ENCODE measurements at places on chromosomes 4 and X.
A peak's percentile ranks its signal among the peaks of the same experiment; 100 is the strongest.

DNA sequence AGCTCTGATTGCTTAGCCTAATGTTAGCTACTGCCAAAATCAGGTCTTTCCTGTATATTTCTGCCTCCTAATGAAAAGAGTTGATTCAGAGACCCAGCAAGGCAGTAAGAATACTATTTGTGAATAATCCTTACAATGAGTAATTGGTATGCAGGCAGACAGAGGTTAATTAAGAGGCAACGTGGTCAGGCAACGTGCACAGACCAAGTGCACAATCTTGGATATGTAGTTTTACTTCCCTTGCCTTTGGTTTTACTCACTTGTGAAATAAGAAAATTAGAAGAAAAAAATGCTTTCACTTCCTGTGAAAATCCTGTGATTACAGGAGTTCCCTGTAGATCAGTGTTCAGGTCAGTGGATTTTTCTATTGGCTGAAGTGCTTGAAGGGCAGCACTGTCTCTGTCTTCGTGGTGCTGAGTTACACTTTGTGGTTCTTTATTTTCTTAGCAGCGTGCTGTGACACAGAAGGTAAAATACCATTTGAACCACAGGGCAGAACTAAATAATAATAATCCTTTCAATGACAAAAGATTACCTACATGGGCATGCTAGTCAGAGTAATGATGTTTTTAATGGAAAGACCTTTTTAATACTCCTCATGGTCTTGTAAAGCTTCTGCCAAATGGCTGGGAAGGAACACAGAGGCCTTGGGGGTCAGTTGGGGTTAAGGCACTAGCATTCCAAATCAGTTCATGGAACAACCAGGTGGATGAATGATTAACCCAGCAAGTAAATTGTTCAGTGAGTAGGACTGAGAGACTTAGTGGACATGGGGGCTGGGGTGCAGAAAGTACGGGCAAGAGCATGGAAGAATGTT is 430.9 kb downstream of the MAPK10 start:
- no peak for DNase-seq

DNA sequence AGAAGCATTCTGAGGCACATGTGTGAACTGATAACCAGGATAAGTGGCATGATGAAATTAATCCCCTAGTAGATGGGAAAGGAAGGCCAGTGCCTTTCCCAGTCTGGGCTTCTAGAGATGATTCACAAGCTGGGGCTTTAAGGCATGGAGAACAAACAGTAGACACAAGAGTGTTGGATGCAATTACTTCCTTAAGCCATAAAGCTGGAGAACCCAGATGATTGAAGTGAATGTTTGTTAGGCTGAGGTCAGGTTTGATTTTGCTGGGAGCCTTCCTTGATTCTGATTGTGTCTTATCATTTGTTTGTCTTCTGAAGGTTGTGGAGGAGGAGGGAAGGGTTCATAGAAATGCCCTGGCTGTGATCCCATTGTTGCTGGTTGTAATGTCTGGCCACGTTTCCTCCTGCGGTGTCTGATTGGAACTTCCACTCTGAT is 125.2 kb downstream of the NHS start:
- no peak for DNase-seq

- DNase-seq, result no peak
These were observed 98.9 kb upstream of the PDLIM3 start for GRCh38 chr4:185634066-185634652.

DNA sequence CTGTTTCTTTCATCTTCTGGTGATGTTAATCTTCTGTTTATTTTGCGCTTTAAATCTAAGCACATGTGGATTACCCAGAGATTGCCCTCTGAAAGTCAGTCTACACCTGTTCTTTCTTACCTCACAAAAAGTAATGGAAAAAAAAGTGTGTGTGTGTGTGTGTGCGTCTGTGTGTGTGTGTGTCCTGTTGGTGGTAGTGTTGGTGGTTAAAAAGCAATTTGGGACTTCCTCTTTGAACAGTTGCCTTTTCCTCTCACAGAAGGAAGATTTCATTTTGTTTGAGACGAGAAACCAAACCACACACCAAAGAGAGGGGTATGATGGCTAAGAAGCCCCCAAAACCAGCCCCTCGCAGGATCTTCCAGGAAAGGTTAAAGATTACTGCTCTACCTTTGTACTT is at the start of gene STAP1:
Gene STAP1, plus strand, starts transcription at position 235 of the 400 bp plus-strand sequence. Its CDS starts 83 bp downstream, at position 318.
- DNase-seq, result no peak

- no peak for DNase-seq
These were observed 185.6 kb downstream of the ADAMTS3 start for GRCh38 chr4:72383439-72383838.

DNA sequence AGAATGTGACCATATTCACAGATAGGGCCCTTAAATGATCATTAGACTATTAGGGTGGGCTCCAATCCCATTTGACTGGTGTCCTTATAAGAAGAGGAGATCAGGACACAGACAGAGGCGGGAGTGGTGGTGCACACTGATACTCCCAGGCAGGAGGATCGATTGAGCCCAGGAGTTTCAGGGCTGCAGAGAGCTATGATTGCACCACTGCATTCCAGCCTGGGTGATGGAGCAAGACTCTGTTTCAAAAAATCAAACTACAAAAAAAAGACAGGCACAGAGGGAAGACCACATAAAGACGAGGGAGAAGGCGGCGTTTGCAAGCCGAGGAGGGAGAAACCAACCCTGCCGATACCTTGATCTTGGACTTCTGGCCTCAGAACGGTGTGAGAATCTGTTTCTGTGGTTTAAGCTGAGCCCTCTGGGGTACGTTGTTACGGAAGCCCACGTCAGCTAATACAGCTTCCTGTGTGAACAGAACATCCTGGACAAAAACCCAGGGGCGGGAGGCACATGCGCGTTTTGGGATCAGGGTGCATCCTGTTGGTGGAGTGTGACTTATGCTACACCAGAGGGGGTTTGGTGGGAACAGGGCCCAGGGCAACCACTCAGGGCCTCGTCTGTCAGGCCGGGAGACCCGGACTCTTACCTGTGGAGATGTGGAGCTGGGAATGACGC is 211.8 kb upstream of the PSAPL1 start:
- DNase-seq, result peak; percentile 10

DNA sequence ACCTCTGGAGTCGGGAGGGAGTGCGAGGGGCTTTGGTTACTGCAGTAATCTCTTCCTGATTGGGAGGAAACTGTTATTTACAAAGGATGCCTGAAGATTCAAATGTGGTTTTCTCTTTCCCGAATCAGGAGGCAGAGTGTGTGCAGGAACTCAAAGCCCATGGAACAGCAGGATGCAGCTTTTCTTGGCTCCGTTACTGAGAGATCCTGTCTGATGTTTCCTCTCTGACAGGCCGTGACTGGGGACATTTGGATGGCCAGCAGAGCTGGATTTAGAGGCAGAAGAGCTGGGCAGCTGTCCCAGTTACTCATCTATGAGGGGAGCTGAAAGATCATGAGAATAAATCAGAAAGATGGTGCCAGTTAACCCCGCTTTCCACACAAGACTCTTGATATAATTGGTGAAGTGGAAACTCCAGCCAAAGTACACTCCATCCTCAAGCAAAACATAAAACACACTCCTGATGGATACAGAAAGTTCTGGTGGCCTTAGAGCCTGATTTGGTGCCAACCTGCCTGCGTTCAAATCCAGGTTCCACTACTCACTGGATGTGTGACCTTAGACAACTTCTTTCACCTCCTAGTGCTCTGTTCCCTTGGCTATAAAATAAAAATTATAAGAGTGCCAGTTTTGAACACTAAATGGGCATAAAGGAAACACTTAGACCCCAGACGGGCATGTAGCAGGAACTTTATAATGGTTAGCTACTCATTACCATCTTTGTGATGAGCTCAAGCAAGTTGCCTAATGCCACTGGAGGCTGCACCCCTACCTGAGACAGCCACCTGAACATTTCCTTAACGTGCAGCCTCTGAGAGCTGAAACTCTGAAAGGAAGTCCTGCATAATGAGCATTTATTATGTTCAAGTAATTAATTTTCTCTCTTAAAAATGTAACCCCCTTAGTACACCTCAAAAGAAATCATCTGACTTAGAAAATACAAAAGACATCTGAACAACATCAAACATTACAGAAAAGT is 349.0 kb upstream of the GATB start:
- DNase-seq, result no peak

DNA sequence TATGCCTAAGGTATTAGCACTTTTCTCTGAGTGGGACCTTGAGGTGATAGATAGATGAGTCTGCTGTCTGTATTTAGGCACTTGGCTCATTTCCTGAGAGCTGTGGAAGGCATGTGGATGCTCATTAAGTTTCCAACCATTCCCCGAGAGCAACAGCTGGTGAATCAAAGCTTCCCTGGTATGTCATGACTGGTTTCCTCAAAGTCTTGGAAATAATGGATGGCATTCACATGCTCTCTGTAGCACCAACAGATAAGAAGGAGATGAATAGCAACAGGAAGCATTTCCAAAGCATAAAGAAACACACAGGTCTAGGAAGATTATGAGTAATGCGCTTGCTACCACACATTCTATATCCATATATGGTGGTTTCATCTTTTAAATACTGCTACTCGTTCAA is 118.3 kb upstream of the ETNPPL start:
- DNase-seq, result no peak

- no peak for DNase-seq
These were observed 206.3 kb downstream of the ARHGAP24 start for GRCh38 chr4:85681221-85681657.

DNA sequence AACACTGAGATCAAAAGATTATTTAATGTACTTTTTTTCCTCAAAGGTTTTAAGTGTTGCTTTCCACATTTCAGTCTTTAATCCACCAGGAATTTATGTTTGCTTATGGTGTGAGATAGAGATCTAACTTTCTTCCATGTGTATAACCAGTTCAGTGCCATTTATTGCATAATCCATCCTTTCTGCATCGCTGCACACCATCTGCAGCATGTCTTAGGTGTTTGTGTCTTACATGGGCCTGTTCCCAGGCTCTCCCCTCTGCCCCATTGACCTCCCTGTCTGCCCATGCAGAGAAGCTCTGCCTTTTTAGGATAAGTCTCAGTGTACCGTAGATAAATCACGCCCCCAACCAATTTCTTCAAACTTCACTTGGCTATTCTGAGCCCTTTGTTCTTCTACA is 30.3 kb downstream of the NSDHL start:
- no peak for DNase-seq

DNA sequence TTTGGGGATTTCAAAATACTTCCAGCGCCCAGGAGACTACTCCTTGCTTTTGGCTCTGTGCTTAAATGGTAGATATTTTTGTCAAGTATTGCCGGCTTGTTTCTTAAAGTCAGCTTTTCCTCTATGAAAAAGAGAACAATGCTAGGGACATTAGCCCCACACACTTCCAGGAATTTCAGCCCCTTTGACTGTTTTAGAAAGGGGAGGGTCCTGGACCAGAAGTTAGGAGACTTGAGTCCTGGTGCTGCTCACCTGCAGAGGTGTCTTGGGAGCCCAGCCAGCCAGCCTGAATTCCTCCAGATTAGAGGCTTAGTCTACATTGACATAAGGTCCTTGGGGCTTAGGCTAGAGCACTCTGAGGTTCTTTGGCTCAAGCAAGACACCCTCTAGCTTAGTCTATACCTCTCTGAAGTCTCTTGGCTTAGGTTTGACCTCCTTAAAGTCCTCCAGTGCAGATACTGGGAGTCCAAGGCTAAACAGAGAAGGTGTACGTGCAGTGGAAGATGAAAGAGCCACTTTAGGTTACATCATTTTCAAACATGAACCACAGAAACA is 1.6 kb upstream of the SETD7 start:
- no peak for DNase-seq

DNA sequence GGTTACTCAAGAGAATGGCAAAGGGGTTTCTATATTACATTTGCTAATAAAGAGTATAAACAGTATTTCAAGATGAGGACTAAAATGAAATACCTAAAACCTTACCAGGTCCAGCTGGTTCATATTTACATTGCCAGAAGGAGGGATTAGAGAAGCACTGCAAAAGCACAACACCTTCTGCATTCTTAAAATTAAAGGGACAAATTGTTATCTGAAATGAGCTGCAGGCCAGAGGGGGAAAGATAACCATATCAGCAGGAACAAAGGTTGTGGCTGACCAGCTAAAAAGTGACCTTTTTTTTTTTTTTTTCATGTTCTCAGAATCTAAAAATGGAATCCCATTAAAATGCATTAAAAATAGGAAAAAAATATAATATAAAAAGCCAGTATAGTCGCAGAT is 39.7 kb downstream of the AFF2 start:
- DNase-seq, result no peak

DNA sequence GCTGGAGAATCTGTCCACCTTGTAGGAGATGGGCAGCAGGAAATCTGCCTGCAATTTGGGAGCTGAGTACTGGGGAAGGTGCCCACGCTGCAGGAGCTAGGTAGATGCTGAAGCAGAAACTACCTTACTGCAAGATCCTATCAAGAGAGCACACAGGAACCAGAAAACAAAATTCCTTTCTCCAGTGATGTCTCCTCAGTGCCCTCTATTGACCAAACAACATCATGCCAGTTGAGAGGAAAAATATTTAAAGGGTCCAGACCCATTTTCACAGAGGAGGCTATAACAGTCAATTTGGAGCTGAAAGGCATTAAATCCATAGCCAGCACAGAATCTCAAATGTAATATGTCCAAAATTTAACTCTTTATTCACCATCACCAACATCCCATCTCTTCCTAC is 406.8 kb downstream of the SLITRK2 start:
- DNase-seq, result no peak

DNA sequence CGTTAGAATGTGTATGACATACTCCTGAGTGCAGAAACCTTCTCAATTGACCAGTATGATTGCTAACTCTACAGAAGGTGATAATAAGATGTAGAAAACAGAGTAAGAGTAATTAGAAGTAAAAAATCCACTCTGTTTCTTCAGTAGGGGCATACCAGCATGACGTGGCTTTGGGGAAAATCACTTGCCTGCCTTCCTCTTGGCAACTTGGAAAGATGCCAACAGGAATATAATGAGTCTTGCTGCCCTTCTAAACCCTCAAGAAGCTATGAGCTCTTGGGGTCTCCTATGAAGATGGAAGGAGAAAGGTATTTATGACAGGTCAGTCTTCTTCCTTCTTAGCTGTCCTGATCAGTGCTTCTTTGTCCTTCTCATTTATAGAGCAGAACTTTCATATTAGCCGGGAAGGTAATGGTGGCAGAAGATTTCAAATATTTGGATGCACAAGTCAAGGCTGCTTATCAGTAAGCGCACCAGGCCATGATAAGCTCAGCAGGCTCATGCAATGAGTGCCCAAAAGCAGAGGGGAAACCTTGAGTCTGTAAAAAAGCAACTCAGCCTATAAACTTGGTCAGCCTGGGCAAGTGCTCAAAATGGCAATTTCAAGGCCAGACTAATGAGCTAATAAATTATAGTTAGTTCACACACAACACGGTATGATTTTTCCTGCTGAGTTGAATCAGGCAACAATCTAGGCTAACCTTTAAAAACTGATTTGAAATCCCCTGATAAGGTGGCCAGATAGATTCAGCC is 69.7 kb upstream of the PPARGC1A start:
- no peak for DNase-seq

DNA sequence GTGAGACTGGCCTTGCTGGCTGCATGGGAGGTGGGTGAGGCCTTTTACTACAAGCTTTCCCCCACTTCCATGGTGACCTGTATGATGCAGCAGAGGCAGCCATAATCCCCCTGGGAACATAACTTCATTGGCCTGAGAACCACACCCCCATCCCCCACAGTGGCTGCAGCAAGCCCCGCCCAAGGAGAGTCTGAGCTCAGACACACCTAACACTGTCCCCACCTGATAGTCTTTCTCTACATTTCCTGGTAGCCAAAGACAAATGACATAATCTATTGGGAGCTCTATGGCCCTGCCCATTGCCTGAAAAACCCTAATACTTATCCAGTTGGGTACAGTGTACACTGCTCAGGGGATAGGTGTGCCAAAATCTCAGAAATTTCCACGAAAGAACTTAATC is 62.6 kb downstream of the GLUD2 start:
- DNase-seq, result no peak
